ENCODE measurements at places on chromosomes 7 and 10.
A peak's percentile ranks its signal among the peaks of the same experiment; 100 is the strongest.

GRCh38 chr10:97518301-97519043 is 19.7 kb downstream of the UBTD1 start:
- DNase-seq: no peak

DNA sequence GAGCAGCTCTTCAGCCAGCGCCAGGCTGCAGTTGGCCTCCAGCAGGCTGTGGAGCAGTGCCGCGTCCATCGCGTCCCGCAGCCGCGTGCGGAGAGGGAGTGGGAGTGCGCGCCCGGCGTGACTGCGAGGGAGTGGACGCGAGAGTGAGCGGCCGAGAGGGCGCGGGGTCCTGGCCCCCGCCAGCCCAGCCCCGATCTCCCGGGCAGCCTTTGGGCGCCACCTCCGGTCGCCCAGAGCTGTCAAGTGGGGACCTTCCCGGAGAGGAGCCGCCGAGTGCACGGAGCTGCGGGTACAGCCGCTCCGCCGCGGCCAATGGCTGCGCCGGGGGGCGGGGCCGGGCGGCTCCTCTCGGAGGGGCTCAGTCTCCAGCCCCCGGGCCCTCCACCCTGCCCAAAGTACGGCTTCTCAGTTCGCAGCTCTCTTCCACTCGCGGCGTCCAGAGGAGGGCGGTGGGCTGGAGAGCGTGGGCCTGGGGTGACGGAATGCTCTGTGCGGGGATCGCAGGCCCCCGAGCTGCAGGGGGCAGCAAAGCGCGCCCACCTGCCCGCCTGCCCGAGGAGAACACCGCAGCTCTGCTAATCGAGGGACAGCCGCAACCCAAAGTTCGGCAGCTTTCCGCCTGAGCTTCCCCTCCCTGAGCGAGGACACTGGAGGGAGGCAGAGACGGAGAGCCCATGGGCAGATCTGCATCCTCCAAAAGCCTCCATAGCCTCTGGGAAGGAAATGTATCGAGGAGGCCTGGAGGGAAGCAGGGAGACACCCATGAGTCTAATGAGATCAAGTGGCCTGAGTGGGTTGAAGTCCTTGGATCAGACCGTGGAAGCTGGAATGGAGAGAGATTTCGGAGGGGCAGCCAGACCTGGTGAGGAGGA is at the start of gene CRHR2:
CRHR2 (minus strand) TSS at position 245 of the 872 bp plus-strand sequence; CDS start at position 69, 176 bp downstream.
- DNase-seq: peak; percentile 67

DNA sequence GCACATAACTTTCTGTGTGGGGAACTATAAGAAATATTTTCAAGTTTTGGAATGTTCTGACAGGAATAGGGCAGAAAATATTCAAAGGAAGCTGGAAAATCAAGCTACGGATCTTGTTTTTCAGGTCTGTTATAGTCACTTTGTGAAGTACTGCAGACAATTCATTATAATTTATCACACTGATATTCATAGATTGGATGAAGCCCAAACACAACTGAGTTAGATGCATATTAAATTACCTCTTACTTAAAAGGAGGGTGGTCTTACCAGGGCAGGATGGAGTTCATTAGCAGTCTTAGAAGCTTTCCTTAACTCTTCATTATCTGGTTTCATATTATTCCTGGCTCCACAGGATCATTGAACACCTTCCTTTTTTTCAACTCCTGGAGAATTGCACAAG is 242.3 kb downstream of the DYNC1I1 start:
- DNase-seq: no peak

GRCh38 chr7:96321658-96322372 is at the start of gene SLC25A13:
TSS of gene SLC25A13 (minus strand) at chr7:96322098. CDS start at chr7:96321956, 142 bp downstream.
- peak; percentile 95 for DNase-seq

DNA sequence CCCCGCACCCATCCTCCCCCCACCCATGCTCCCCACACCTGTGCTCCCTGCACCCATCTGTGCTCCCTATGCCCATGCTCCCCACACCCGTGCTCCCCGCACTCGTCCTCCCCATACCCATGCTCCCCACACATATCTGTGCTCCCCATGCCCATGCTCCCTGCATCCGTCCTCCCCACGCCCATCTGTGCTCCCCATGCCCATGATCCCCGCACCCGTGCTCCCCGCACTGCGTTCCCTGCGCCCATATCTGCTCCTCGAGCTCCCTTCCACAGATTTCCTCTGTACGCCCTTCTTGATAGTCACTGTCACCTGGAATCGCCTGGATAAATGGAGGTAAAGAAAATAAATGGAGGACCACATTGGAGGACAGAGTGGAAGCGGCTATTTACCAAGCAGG is 9.9 kb downstream of the DIP2C start:
- no peak for DNase-seq

- DNase-seq: no peak
Observed at GRCh38 chr10:110510086-110510485, 12.4 kb downstream of the DUSP5 start.

DNA sequence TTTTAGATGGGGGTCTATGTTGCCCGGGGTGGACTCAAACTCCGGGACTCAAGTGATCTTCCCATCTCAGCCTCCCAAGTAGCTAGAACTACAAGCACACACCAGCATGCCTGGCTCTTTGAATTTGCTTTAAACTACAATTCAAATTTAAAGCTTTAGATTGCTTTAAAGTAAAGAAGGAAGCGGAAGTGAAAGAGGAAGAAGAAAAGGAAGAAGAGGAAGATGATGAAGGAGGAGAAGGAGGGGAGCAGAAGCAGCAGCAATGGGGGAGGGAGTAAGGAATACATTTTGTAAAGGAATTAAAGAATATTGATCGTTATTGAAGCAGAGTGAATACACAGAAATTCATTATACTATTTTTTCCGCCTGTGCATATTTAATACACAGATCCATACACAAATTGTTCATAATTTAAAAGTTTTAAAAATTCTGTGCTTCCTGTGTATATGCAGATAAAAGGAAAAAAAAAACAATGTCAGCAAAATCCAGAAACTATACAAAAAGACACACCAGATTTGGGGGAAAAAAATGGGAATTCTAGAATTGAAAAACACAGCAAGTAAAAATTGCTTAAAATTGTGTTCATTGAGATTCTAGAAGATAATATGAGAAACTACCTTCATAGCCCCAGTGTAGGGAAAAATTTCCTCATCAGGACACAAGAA is 60.8 kb upstream of the KCNMA1 start:
- DNase-seq: no peak

- no peak for DNase-seq
Observed at GRCh38 chr7:33248671-33249070, 119.3 kb downstream of the BBS9 start.

DNA sequence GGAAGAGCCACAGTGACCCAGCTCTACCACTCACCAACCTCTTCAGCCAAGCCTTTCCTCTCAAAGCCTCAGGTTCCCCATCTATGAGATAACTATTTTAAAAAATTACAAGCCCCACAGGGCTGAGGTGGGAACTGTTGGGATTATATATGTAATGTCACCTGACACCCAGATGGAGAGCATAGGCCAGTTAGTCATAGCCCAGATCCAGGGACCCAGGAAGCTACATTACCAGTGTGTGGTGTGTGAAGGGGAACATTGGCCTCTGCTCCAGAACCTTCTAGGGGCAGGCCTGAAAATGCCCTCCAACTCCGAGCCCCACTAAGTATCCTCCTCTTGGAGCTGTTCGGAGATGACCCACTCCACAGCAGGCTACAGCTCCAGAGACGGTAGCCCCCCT is 162.4 kb downstream of the NRF1 start:
- no peak for DNase-seq

DNA sequence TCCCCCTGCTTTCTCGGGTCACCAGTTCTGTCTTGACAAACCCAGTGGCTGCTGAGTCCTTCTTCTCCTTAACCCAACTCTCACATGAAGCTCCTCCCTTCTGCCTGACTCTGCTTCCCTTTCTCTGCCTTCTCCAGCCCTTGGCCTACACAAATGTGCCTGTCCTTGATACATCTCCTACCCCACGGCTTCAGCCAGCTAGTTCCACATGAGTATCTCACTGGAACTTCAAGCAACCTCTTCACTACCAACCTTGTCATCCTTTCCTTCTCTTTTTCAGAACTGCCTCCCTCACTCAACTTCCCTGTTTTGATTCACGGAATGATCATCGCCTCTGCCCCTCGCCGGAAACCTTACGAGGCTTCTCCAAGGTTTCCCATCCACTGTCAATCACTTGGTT is 55.9 kb downstream of the PDIA4 start:
- no peak for DNase-seq

- no peak for DNase-seq
Observed at GRCh38 chr7:20607216-20607615, 8.3 kb upstream of the ABCB5 start.
